Aorta (tissue), 5 donors: ENCODE measurements at places on chromosomes 7 and 10. TPM values are rescaled to one million over a fixed set of nuclear protein-coding genes. Genes with fewer than 3 reads are reported as not detected.

- no peak overlapping the region for H3K27ac ChIP-seq
- no peaks in the 10 kb centered on the region for H3K27me3 ChIP-seq
- H3K36me3 ChIP-seq, result no peaks in the 10 kb centered on the region
- H3K4me3 ChIP-seq, result no peak overlapping the region
- no peaks in the 10 kb centered on the region for H3K4me1 ChIP-seq
These were observed 36.0 kb upstream of the GLI3 start for GRCh38 chr7:42272793-42273665.

- DNase-seq, result peak; percentile 83
- no peaks in the 10 kb centered on the region for H3K27me3 ChIP-seq
- H3K4me3 ChIP-seq, result no peak overlapping the region
- no peak overlapping the region for H3K27ac ChIP-seq
These were observed 1.2 kb upstream of the LRMDA start for GRCh38 chr10:75430000-75430763.

TMEM140 gene
- 32.4 TPM for total RNA-seq

DNA sequence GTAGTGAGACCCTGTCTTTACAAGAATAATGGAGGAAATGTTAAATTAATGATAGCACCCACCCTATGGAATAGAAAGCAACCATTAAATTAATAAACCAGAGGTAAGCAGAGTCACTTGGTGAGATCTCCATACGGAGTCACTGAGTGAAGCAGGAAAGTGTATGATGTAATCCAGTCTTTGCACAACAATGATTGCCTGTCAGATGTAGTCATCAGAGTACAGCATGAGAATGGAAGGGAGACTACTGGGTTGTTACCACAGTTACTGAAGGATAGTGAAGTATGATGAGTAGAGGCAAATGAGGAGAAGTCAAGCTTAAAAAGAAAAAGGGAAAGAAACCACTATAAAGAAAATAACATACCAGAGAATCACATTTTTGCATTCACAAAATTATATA is 371.9 kb upstream of the SHH start:
- H3K4me3 ChIP-seq, result no peak overlapping the region
- H3K27me3 ChIP-seq, result no peaks in the 10 kb centered on the region
- no peaks in the 10 kb centered on the region for H3K4me1 ChIP-seq
- no peak overlapping the region for H3K27ac ChIP-seq
- no peak for DNase-seq
- H3K36me3 ChIP-seq, result no peaks in the 10 kb centered on the region

DYNC1I1 gene
- 11.0 TPM for total RNA-seq

- H3K4me3 ChIP-seq, result no peak overlapping the region
- no peak for DNase-seq
- H3K36me3 ChIP-seq, result no peaks in the 10 kb centered on the region
- no peaks in the 10 kb centered on the region for H3K4me1 ChIP-seq
- H3K27ac ChIP-seq, result no peak overlapping the region
- H3K27me3 ChIP-seq, result no peaks in the 10 kb centered on the region
These were observed 416.0 kb downstream of the CALN1 start for GRCh38 chr7:71996141-71996540.

DNA sequence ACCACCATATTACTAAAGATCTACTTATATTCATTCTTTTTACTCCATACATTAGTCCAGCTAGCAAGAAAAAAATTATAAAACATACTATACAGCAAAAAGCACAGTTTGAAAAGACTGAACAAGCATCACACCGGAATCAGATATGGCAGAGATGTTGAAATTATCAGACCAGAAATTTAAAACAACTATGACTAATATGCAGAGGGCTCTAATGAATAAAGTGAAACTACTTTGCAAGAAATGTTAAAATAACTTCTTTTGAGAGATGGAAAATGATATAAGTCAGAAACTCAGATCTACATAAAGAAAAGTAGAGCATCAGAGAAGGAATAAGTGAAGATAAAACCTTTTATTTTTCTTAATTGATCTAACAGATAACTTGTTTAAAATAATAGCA is 50.9 kb downstream of the SGCE start:
- DNase-seq, result no peak
- no peak overlapping the region for H3K4me3 ChIP-seq
- no peaks in the 10 kb centered on the region for H3K36me3 ChIP-seq
- H3K4me1 ChIP-seq, result no peaks in the 10 kb centered on the region

DNA sequence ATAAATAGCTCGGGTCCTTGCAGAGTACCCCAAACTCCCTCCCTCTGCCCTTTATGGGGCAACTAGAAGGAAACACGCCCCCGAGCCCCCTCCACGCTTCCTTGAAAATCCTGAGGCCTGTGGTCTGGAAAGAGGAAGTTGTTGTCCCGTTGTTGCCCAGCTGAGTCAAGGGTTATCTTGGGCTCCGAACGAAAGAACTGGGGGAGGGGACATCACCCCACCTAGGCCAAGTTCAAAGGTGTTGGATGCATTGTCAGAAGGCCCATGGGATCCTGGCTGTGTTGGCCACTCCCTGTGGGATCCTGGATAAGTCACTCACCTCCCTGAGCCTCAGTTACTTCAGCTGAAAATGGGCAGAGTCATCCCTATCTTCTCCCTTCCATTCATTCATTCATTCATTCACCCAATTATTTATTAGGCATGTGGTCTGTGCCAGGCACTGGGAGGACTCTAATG is at the start of gene CCL24:
CCL24 (minus strand) TSS at position 26 of the 456 bp plus-strand sequence. CDS start 91 bp downstream, outside the sequence.
- no peaks in the 10 kb centered on the region for H3K36me3 ChIP-seq
- H3K27me3 ChIP-seq, result no peaks in the 10 kb centered on the region
- H3K27ac ChIP-seq, result no peak within 1 kb of the TSS
- H3K4me3 ChIP-seq, result no peak within 1 kb of the TSS
- H3K4me1 ChIP-seq, result no peaks in the 10 kb centered on the region

DNA sequence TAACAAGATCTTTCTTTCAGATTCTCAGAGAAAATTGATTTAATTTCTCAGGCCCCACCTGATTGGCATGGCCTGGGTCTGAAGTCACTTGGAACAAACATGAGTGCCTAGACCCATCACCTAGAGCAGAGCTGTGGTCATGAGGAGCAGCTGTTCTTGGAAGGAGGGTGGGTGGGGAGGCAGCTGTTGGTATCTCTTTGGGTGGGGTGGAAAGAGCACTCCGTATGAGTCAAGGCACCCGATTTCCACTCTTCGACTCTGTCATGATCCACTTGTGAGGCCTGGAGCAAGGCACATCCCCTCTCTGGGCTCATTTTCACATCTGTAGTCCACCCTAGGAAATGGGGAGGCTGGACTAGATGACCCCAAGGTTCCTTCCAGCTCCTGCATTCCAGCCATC is 156.7 kb downstream of the C10orf105 start:
- H3K27ac ChIP-seq, result no peak overlapping the region
- H3K27me3 ChIP-seq, result no peaks in the 10 kb centered on the region
- no peak overlapping the region for H3K4me3 ChIP-seq
- DNase-seq, result no peak
- H3K36me3 ChIP-seq, result no peaks in the 10 kb centered on the region

- no peaks in the 10 kb centered on the region for H3K36me3 ChIP-seq
- H3K4me3 ChIP-seq, result no peak overlapping the region
- DNase-seq, result no peak
These were observed 48.6 kb upstream of the CNPY1 start for GRCh38 chr7:155594961-155595366.

DNA sequence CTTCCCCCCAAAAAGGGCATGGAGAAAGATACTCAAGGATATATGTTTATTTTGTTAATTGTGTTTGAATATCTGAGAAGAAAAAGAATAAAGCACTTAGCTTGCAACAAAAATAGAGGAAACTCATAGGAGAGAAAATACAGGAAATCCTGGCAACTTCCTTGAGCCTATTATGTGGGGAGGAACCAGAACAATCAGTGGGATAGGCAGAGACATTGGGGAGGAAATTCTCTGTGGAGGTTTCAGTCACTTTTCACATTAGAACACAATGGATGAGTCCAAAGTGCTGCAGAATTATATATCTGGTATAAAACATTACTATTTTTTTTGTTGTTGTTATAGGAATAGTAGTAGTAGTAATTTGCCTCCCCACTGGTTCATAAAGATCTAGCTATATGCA is 240.1 kb downstream of the THSD7A start:
- DNase-seq, result no peak
- no peaks in the 10 kb centered on the region for H3K36me3 ChIP-seq
- no peak overlapping the region for H3K27ac ChIP-seq
- H3K4me3 ChIP-seq, result no peak overlapping the region
- no peaks in the 10 kb centered on the region for H3K4me1 ChIP-seq
- no peaks in the 10 kb centered on the region for H3K27me3 ChIP-seq

DNA sequence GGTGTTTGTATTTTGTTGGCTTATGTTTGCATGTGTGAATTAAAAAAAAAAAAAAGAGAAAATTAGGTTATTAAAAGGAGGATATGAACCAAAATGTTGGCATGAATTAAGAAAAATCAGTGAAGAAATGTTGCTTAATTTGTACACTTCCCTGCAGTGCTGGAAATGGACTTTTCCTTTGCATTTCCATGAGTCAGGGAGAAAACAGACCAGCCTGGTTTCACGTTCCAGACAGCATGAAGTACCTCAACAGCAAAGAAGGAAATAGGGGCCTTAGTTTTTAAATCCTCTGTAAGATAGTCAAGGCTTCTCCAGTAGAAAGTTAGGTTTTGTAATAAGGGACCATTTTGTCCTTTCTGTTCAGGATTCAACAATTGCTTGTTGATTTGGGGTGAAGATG is 159.7 kb downstream of the CELF2 start:
- no peaks in the 10 kb centered on the region for H3K27me3 ChIP-seq
- no peaks in the 10 kb centered on the region for H3K36me3 ChIP-seq
- no peak overlapping the region for H3K27ac ChIP-seq
- no peak overlapping the region for H3K4me3 ChIP-seq
- H3K4me1 ChIP-seq, result no peaks in the 10 kb centered on the region

DNA sequence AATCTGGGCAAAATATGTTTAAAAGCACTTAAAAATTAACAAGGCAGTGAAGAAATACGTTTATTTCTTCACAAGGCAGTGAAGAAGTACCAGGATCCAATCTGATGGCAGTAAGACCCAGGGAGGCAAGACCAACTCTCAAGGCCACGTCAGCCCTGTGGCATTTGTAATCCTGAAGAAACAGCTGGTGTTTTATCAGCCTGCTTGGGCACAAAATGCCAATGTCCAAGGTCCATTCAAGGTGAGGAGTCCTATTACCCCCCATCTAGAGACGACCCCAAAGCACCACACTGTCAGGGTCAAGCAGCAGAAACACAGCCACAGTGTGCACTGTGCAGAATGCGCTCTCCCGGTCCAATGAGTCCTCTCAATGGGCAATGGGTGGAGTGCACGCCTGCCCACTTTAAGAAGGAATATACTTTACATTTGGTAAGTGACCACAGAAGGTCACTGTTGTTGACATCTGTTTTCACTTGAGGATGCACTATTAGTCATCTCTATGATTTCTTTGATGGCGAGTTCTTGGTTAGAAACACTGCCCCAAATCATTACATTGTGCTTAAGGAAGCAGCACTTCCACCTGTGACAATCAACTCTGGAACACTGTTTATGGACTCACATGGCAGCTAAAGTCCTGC is 12.8 kb downstream of the CPXM2 start:
- H3K27ac ChIP-seq, result peak overlapping the region; percentile 30
- no peak overlapping the region for H3K4me3 ChIP-seq
- peaks cover 13% of the 10 kb centered on the region for H3K4me1 ChIP-seq
- peaks cover 2% of the 10 kb centered on the region for H3K36me3 ChIP-seq
- H3K27me3 ChIP-seq, result no peaks in the 10 kb centered on the region
- DNase-seq, result no peak

DNA sequence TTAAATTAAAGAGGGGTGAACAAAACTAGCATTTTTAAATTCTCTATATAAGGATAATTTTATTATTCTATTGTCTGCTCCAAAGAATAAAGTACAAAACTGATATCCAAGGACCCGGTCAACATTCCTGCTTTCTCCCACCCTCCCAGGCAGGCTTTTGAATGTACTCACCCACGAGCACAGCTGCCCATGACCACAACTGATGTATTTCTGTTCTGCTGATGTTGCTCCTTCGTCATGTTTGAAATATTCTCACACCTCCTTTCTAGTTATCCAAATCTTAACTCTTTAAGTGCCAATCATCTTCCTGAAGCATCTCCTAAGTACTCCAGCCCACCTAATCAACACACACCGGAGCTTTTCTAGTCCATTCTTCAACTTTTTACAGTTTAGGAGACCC is 46.7 kb downstream of the CALD1 start:
- peak overlapping the region; percentile 92 for H3K27ac ChIP-seq
- no peak for DNase-seq
- H3K36me3 ChIP-seq, result no peaks in the 10 kb centered on the region
- peak overlapping the region; percentile 34 for H3K4me3 ChIP-seq
- peaks cover 10% of the 10 kb centered on the region for H3K4me1 ChIP-seq

GRCh38 chr7:143992670-143993069 is 7.5 kb upstream of the OR6B1 start:
- no peak overlapping the region for H3K27ac ChIP-seq
- no peak overlapping the region for H3K4me3 ChIP-seq
- H3K27me3 ChIP-seq, result no peaks in the 10 kb centered on the region
- no peaks in the 10 kb centered on the region for H3K36me3 ChIP-seq
- DNase-seq, result no peak

GRCh38 chr7:28627263-28627653 is 214.9 kb downstream of the CREB5 start:
- H3K4me3 ChIP-seq, result no peak overlapping the region
- H3K27me3 ChIP-seq, result no peaks in the 10 kb centered on the region
- no peaks in the 10 kb centered on the region for H3K36me3 ChIP-seq
- H3K27ac ChIP-seq, result no peak overlapping the region
- H3K4me1 ChIP-seq, result peaks cover 24% of the 10 kb centered on the region
- no peak for DNase-seq

GRCh38 chr7:29538389-29538788 is 25.2 kb upstream of the PRR15 start:
- no peaks in the 10 kb centered on the region for H3K27me3 ChIP-seq
- no peaks in the 10 kb centered on the region for H3K36me3 ChIP-seq
- H3K4me1 ChIP-seq, result no peaks in the 10 kb centered on the region
- DNase-seq, result no peak
- H3K4me3 ChIP-seq, result no peak overlapping the region

SH2D4B gene
- 0.52 TPM for total RNA-seq

DNA sequence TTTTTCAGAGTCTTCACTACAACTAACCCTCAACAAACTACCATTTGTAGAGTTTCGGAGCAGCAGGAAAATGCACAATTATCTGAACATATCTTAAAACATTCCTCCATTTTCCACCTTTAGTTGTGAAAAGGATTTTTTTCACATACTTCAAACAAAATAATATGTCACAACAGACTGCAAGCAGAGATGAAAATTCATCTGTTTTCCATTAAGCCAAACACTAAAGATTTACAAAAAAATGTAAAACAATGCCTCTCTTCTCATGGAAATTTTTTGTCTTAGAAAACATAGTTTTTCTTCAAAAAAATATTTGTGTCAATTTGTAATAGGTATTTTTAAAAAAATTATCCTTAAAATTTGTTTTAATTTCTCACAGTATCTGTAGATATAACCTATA is 98.9 kb downstream of the ARHGAP12 start:
- no peaks in the 10 kb centered on the region for H3K36me3 ChIP-seq
- H3K4me3 ChIP-seq, result no peak overlapping the region
- H3K4me1 ChIP-seq, result peaks cover 3% of the 10 kb centered on the region
- H3K27ac ChIP-seq, result no peak overlapping the region
- H3K27me3 ChIP-seq, result no peaks in the 10 kb centered on the region
- DNase-seq, result no peak

MBL2 gene
- total RNA-seq, result not detected
